Cardiac fibroblast (primary cell): ENCODE measurements at places on chromosomes 12 and 14.

DNA sequence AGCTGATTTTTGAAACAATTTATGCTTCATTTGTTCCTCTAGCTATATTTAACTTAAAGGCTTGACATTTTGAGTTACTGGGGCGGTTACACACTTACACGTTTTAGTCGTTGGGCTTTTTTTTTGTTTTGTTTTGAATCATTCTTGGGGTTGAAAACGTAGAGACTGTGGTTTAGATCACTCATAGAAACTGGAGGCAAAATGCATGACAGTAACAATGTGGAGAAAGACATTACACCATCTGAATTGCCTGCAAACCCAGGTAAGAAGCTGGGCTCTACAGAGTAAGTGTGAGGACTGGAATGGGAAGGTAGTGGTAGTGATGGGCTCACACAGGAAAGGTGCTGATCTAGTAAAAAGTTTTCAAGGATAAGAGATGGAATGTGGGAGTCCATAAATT lies at the start of gene CLEC2D:
Gene CLEC2D, plus strand, starts transcription at position 180 of the 400 bp plus-strand sequence. Its CDS starts 22 bp downstream, at position 202.
- no peak for DNase-seq

GRCh38 chr14:69048456-69048855 lies 69.4 kb upstream of the ACTN1 start:
- no peak for DNase-seq

GRCh38 chr12:89884416-89884898 lies 175.8 kb upstream of the ATP2B1 start:
- no peak for DNase-seq

- no peak for DNase-seq
Measured at GRCh38 chr12:128286970-128287369, 20.0 kb downstream of the TMEM132C start.

DNA sequence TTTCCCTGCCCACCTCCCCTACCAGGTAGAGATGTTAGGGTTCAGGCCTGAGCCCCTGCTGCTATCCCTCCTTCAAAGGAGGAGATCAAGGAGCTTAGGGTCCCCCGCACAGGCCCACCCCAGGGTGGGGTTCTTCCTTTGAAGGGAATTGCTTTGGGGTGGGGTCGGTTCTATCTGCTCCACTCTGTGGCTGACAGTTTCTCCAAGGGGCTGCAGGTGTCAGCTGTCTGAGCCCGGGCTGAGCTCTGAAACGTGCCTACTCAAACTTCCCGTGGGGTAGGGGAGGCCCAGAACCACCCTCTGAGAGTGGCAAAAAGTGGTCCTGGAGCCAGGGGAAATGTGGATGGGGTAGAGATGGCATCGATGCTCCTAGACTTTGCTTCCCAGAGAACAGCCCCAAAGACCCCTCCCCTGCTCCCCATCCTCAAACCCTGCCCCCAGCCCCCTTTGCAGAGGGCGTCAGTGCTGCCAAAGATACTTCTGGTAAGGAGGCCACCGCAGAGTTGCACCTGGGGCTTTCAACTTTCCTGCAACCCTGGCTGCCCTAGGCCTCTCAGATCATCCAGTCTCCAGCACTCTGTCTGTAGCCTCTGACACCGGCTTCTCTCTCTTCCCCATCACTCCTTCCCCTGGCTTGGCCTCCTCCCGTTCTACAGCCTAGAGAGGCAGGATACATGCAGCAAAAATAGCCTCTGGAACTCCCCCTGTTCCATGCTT lies 6.3 kb upstream of the CD4 start:
- DNase-seq = no peak

DNA sequence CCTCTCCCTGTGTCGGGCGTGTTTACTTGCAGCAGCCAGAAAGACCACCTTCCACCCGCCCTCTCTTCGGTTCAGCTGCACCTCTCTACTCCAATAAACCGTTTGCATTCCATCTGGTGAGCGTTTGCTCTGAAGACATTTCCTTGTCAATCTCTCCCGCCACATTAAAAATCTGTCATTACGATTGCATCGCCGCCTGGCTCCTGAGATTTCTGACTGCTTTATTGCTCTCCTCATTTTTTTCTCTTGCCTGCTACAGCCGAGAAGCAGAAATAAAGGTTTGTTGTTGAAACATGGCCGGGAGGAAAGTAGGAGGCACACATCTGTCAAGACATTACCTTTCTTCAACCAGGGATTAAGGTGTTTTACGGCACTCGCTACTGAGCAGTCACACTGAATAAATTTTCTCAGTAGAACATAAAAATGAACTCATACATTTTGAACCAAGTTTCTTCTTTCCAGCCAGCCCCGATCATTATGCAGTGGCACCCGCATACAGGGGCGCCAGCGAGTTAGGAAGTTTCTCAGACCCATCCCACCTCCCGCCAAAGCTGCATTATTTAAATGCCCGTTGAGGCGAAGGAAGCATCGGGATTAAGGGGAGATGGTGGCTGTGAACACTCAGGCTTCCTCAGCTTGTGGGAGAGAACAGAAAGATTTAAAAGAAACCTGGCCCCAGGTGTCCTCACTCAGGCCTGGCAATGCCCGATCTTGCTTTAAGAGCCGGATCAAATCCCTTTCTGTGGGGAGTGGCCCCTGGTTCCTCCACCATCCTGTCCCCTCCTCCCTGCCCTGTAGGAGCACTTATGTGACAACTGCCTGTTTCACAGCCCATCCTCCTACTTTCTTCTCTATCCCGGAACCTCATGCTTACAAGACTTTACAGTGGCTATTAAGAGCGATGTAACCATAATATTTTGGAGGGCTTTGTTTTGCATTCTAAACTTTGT lies 1108.9 kb downstream of the BCL11B start:
- no peak for DNase-seq
